Activated T-helper 2 cell treated with anti-CD3 and anti-CD28 coated beads, Interferon-gamma antibody, Interleukin-2, Interleukin-4, amounts not matched to agents 10 μg/mL and 5 μg/mL and 100 μg/mL, durations not matched to agents 14 hours and 24 hours and 36 hours (primary cell): ENCODE measurements at places on chromosomes 4 and X. TPM values are rescaled to one million over a fixed set of nuclear protein-coding genes. Genes with fewer than 3 reads are reported as not detected.

- no peak for DNase-seq
Observed at GRCh38 chrX:42422961-42423360, 355.0 kb downstream of the PPP1R2C start.

TRAPPC2 gene
- total RNA-seq: 14.7 and 15.2 TPM in 2 replicates

GRCh38 chr4:183430317-183430993, 14.0 kb upstream of the CDKN2AIP start:
- DNase-seq: no peak

TSPYL2 gene
- 36.0 and 41.2 TPM in 2 replicates for total RNA-seq

GRCh38 chr4:152258391-152258790, 277.5 kb downstream of the FBXW7 start:
- DNase-seq: no peak

MID1 gene
- 0.34 TPM in 1 of 2 replicates, not detected in the other for total RNA-seq

- no peak for DNase-seq
Observed at GRCh38 chrX:23904096-23904495, 3.6 kb downstream of the APOO start.

DNA sequence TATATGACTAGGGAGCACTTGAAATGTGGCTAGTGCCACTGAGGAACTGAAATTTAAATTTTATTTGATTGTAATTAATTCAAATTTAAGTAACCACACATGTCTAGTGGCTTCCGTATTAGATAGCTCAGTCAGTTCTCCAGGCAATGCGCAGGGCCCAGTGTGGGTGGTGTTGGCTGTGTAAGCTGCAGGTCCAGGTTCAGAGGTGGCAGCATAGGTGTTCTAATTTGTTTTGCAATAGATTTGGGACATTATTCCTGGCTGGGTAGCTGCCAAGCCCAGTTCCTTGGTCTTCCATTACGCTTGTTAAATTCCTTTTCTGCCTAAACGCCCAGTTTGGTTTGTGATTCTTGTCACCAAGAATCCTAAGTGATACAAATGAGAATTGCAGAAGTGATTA, 79.5 kb downstream of the FAM184B start:
- DNase-seq: no peak
